Suppressor macrophage (primary cell): ENCODE measurements at places on chromosomes 4 and X.

GRCh38 chrX:78931814-78932213, 13.4 kb upstream of the P2RY10 start:
- DNase-seq, result no peak

DNA sequence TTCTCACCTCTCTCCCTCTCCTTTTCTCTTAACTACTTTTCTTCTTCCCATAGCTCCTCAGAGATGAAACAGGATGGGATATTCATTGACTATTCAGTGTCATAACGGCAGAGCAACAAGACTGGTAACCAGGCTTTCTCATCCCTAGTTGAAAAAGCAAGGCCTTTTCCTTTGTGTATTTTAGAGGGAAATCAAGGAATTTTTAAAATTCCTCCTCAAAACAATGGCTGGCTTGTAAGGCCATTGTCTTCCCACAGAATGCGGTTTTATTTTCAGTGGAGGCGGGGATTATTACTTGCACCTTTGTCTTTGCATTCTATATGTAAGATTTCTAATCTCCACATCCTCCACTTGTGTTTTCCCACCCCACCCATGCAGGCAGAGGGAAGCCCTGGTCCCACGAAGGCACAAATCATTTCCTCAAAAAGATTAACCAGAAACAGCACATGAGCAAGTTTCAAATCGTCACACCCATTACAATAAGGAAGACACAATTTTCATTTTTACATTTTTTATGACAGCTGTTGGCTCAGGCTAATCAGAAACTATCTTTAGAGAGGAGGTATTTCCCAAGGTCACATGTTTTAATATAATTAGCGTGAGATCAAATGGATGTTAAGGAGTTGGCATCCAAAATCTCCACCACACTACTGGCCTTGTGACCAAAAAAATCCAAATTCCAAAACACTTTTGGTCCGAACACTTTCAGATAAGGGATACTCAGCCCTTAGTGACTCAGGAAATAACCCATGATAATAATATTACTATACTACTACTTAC, 53.0 kb upstream of the KDR start:
- DNase-seq, result no peak

GRCh38 chr4:142901166-142901662, 55.1 kb upstream of the INPP4B start:
- no peak for DNase-seq

- peak; percentile 94 for DNase-seq
These were observed 69.0 kb upstream of the ATOH1 start for GRCh38 chr4:93759506-93759905.

DNA sequence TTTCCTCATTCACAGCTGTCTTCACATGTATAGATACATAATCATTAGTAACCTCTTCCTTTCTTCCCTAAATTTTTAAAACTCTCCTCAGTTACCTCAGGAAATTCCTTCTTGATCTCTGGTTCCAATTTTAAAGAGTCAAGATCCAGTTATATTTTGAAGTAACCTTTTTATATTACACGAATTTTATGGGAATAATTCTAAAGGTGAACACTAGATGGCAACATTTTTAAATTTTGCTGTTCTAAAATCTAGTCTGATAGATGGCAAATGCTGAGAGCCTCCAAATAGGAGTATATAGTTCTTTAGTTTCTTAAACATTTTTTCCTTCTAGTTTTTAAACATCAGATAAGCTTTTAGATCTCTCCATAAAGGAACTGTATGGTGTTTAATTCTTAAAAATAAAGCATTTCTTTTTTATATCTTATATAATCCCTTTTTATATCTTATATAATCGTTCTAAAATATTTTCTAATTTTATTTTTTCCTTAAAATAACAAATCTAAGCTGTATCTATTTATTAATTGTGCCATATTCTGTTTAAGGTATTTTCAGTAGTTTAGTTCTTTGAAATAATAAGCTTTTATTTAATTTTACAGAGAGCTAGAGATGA, 37.9 kb upstream of the PAPSS1 start:
- DNase-seq, result no peak

GRCh38 chrX:7891928-7892327, 35.3 kb downstream of the PNPLA4 start:
- DNase-seq, result no peak

DNA sequence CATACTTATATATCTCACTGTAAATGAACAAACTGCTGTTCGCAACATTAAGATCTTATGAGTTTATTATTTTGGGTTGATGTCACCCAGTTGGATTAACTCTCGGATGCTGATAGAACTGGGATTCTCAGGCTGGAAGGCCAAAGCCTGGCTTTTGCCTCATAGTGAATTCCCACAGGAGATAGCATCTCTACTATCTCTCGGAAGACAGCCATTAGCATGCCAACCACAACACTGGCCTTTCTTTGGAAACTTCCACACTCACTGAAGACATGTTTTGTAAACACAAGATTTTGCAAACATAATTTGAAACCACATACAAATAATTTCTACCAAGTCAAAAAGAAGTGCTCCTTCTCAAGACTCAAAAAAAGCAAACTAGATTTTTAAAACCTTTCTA, 4.5 kb upstream of the ATP6AP2 start:
- no peak for DNase-seq

- DNase-seq, result no peak
These were observed 150.4 kb downstream of the MAGEC1 start for GRCh38 chrX:142054094-142054493.

DNA sequence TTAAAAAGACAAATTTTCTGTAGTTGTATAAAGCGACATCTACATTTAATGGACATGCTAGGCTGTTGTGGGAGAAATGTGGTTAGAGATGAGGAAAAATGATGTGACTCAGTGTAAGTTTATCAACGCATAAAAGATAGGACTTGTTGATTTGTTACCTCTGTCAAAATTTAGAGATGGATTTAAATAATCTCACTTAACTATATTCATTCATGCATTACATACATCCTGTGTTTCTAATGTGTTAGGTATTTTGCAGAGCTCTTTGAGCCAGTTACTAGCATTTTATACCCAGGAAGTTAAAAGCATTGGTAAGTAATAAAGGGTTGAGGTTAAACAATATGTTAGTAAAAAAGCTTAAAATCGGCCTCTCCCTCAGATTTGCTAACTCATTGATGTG, 34.3 kb downstream of the METAP1 start:
- DNase-seq, result no peak

DNA sequence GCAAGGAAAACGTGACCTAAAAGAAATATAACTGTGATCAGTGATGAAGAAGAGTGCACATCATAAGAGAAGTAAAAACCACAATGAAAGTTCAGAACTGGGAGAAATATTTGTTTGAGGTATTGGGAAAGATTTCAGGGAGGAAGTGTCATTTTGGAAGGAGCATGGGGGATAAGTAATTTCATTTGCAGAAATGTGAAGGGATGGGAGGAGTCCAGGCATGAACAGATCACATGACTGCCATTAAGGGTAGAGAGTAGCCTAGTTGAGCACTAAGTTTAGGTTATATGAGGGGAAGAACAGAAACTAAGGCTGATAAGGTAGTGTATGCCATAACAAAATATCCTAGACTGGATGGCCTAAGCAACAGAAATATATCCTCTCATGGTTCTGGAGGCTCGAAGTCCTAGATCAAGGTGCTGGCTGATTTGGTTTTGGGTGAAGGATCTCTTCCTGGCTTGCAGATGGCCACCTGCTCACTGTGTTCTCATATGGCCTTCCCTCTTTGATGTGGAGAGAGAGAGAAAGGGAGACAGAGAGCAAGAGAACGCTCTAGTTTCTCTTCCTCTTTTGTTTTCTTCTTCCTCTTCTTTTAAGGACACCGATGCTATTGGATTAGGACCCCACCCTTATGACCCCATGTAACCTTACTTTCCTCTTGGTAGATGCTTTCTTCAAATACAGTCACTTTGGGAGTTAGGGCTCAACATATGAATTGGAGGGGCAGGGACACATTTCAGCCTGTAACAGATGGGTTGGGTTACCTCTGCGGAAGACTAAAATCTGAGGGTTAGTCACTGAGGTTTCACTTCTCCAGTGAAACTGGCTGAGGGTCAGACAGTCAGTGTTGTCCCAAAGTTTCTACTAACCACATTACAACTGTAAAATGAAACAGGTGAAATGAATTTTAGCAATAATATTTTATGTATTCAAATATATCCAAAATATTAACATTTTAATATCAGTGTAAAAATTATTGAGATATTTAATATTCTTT, 77.9 kb downstream of the EGF start:
- peak; percentile 72 for DNase-seq

GRCh38 chrX:104343428-104344129, 88.8 kb upstream of the ESX1 start:
- peak; percentile 79 for DNase-seq

DNA sequence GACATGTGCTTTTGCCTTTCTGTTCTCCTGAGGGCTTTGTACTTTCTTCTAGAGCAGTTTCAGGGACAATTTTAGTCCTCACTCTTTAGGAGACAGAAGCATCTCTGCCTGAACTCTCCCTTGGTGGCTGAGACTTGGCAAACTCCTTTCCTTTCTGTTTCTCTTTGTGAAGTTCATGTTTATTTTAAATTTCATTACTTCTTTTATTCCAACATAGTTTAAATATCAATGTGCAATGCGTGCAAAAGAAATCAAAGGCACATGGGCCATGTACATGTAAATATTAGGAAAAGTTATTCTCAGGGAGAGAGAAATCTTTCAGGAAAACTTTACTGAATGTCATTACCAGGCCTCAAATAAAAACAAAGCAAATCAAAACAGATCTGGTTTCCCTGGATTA, 177.6 kb downstream of the RNF150 start:
- no peak for DNase-seq

GRCh38 chrX:87616371-87616770, 98.8 kb downstream of the KLHL4 start:
- no peak for DNase-seq

DNA sequence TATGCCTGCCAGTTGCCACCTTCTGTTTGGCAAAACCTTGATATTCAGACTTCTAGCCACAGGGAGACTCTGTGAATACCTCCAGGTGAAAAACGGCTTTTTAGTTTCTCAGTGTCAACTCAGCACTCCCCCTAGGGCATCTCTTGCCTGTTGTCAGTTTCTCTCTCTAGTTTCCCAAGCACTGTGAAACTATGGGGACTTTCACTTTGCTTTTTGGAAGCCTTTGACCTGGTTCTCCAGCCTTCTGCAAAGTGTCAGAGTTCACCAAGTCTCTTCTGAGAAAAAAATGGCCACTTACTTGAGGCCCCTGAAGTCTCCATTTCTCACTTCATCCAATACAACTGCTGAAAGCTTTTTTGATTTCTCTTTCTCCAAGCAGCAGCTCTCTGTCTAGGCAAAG, 521.5 kb downstream of the INPP4B start:
- no peak for DNase-seq

- DNase-seq, result no peak
These were observed 353.3 kb upstream of the EMCN start for GRCh38 chr4:100870940-100871772.

DNA sequence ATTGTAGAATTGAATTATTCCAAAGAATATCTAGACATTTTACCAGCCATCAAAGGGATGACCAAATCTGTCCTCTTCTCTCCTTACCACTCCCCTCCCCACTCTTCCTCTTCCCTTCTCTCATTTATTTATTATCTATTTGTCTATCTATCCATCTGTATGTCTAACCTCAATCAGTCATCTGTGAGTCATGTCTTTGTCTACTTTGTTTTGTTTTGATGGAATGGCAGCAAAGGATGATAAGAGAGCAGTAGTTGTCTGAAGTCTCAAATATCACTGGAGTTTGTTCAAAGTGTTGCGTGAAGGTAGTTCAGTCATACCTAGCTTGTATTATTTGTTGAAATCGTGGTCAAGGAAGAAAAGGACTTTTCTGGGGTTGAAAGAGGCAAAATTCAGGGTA, 34.7 kb upstream of the PGRMC2 start:
- no peak for DNase-seq

- no peak for DNase-seq
These were observed 202.5 kb upstream of the KLF8 start for GRCh38 chrX:56029691-56030090.

DNA sequence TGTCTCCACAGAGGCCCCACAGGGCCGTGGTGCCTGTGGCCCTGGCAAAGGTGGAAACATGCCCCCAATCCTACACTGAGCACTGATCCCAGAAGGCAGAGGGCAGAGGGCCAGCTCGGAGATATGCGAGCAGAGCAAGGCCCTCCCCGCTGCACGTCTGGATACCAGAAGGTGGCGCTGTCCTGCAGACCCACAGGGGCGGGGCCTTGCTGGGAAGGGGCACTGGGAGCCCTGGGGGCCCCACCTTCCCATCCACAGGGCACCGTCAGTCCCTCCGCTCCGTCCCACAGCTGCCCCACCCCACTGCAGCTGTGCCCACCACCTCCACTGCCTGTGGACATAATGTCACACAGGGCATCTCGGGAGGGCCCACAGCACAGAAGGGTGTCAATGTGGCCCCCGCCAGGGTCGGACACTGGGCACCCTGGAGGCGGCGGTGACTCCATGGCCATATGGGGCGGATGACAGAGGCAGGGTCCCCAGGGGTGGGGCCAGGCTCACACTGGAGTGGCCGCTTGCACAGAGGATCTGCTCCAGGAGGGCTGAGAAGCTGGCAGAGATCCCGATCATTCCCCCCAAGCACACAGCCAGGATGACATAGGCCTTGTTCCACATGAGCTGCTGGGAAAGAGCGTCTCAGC, 4.8 kb downstream of the SLC49A3 start:
- DNase-seq, result peak; percentile 83

DNA sequence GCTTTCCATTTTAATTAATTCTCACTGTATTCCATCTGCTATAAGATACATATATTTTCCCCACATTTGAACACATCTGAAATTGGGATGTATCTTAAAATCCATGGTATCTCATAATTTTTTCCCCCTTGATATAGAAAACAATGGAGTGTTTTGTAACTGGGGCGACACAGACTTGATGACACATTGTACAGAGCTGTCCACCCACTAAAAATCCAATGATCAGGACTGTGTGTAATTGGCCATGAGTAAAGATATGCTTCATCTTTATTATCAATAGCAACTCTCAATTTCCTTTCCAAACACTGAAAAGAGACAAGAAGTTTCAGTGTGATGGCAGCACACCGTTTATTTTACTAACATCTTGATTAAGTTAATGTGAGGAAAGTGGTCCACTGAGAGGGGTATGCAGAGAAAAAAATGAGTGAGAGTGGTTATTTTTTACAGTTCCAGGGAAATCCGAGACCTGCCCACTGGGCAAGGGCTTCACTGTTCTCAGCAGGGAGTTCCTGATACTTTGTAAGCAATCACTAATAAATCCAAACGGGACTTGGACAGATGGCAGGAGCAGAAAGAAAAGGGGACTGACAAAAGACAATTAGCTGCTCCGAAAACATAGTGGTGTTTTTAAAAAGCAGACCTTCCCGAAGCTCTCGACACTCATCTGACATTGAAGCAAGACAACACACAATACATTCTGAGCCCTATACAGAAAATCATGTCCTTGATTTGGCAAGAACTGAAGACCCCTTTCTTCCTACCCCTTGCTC, 149.4 kb downstream of the TSPAN5 start:
- DNase-seq, result no peak

DNA sequence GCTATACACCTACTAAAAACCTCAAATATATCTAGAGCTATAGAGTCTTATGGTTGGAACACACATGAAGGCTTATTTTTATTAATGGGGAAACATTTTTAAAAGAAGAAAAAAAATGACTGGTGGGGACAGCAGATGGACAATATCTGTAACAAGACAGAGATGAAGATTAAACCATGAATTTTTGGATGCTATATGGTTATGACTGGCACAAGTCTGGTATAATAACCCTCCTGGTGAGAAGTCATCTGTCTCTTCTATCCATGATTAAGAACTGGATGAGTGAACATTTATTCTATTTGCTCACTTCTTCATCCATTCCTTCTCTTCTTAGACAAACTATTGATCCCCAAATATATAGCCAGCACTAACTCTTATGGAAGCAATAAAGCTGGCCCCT, 104.4 kb downstream of the EFHC2 start:
- no peak for DNase-seq
